ENCODE measurements at places on chromosomes 11 and 22. TPM values are rescaled to one million over a fixed set of nuclear protein-coding genes. Genes with fewer than 3 reads are reported as not detected.

DNA sequence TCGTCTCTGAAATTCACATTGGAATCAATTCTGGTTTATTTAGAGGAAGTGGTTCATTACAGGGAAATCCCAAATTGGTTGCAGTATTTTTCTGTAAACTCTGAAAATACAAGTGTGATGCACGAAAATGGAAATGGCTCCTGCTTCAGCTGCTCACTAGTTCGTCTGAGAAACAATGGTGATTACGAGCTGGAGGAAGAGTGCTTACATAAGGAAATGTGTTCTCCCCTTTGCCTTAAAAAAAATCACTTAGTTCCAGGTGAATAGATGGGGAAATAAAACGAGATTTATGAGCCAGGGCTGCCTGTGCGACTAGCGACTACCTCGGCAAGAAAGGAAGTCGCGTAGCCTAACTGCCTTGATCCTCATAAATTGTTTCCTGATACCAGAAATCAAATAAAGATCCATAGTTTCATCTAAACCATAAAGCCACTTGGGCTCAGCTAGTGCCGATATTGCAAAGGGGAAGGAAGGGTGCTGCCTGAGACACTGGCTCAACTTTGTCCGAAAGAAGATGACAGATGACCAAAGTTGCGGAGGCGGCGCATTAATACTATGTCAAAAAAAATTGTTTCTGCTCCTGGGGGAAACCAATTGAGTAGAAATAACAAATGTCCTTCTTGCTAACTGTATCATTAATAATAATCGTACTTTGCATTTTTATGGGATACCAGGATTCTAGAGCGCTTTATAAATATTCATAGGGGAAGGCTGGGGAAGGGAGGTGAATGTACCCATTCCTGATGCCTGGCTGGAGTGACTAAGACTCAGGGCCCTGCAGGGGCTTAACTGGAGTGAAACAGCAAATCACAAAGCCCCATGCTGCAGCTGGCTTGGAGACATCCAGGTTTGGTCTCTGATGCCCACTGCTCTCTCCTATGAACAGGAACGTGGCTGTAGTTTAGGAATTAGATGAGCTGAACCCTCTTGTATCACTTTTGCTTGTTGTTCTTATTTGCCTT lies 185.7 kb downstream of the BLID start:
- no peak for DNase-seq

GRCh38 chr11:98155696-98156095 lies 865.1 kb upstream of the CNTN5 start:
- DNase-seq, result no peak

DNA sequence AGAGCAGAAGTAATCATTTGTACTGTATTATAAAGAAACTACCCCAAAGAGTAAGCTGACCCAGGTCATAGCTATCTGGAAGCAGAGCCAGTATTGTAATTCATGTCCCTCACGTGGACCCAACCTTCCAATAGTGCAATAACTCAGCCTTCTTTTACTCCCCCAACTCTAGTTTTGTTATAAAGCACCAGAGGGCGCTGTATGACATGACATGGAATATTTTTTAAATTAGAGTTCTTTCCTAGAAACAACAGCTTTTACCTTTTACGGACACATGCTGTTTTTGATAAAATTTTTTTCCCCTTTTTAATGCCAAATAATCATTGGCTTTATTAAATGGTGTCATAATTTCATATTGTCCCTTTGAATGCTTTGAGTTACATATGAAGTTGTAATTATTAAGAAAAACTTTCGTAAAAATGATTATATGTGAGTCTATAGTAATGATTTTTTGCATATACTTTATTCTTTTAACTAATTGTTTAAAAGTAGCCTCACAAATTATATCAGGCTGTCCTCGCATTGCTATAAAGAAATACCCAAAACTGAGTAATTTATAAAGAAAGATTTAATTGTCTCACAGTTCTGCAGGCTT lies 76.9 kb downstream of the DKK3 start:
- peak; percentile 26 for DNase-seq

DNA sequence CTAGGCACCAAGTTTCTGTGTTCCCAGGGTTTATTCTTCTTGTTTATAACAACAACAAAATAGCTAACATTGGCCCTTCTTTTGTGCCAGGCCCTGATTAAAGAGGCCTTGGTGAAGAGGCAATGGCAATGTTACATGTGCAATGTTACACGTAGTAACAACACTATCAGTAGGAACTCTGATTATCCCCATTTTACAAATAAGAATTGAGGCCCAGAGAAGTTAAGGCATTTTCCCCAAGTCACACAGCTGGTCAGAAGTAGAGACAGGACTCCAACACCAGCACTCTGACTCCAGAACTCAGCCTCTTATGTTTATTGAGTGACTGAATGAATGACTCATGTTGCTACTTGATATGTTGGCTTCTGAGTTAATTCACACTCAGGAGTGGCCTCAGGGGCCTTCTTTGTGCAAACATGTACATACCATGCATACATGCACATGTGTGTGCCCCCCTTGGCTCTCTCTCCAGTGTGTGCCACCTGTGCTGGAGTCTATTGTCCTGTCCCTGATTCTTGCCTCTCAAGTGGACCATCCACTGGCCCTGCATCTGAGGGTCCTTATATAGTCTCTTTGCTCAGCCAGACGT lies 98.4 kb downstream of the TP53I11 start:
- DNase-seq, result no peak

Gene TH
- polyA plus RNA-seq, result not detected

Data from A549 (cell line).